ENCODE measurements at places on chromosomes 1 and 21.

DNA sequence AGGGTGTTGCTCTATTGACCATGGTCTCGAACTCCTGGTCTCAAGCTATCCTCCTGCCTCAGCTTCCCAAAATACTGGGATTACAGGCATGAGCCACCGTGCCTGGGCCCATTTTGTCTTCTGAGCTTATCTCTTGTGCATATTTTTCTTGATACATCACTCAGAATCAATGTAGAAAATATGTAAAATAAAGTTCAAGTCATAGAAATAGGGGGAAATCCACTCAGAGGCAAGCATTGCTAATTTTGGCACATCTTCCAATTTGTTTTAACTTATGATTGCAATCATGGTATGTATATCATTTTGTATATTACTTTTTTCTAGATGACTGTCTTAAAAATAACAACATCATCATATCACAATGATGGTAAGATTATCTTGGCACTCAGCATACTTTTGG lies 21.6 kb downstream of the RIT1 start:
- no peak for DNase-seq

- DNase-seq: no peak
Observed at GRCh38 chr1:35442734-35443133, 114.5 kb downstream of the KIAA0319L start.

DNA sequence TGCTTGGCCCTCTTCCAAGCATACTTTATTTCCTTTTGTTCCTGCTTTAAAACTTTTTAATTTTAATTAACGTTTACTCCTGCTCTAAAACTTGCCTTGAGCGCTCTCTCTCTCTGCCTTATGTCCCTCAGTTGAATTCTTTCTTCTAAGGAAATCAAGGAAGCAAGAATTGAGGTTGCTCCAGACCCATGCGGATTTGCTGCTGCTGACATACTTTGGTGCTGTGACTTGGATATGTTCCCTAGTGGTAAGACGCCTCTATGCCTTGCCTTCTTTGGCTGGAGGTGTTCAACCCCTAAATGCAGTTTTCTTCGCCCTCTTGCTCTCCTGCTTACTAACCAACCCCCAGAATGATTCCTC lies 148.1 kb downstream of the ADSS2 start:
- DNase-seq: no peak

- DNase-seq: no peak
Observed at GRCh38 chr1:65207317-65207716, 59.3 kb downstream of the AK4 start.

DNA sequence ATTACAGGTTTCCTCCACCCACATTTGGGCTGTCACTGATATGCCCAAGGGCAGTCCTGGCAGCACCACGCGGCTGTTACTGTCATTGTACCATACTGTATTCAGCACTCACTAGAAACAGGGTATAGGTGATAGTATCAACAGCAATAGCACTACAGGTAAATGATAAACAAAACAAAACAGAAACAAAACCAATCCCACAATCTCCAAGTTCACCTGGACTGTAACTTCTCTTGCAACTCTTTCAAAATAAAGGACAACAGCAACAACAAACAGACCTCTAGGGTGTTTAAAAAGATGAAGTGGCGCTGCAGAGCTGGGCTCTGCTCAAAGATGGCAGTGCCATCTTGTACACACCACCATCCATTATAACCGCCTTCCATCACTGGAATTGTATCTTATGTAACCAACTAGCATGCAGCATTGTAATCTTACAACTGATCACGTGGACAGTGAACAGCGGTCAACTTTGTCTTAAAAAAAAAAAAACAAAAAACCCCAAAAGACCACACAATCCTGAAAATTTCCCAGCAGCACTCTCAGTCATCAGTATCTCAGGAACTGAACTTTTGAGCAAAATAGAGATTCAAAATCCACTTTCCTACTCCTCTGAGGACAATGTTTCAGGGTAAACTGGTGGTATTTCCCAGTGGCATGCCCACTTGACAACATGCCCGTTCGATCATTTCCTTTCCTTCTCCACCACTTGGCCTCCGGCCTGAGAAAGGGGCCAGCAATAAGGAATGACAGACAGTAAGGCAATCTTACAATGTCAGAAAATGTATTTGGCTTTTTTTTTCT lies 3.8 kb downstream of the IRF2BP2 start:
- no peak for DNase-seq

- no peak for DNase-seq
Observed at GRCh38 chr21:26070822-26071425, 99.6 kb downstream of the APP start.

DNA sequence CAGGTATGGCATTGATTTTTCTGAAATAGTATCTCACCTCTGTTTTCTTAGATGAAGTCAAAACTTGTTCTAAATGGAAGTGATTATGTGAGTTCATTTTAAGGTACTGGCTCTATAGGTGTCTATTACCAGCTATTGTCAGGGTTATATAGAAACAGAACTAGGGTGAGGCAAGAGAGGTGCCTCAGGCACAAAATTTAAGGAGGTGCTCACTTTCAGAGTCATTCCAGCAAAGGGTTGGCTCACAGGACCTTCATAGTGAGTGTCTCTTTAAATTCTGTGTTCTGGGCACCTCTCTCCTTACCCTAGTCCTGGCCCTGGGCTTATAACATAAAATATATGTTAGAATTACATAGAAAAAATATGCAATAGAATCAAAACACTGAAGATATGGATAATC lies 49.3 kb downstream of the KIAA0319L start:
- DNase-seq: no peak

DNA sequence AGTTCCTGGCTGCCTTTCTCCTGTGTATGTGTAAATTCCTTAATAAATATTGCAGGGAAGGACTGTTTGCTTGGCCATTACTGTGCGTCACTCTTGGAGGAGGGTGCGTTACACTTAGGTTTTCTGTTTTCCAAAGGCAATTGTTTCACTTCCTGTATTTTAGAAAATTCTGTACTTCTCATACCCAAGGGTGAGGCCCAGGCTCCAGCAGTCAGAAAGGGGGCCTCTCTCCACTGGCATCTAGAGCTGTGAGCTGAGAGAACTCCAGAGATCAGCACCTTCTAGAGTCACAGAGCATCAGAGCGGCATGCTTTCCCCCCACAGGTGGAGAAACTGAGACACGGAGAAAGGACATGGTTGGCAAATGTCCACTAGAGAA lies 27.0 kb upstream of the ZFP69B start:
- DNase-seq: no peak

GRCh38 chr21:22192766-22193165 lies 1194.6 kb downstream of the NCAM2 start:
- no peak for DNase-seq

GRCh38 chr1:228393268-228393701 lies 13.3 kb downstream of the TRIM11 start:
- DNase-seq: peak; percentile 33

- no peak for DNase-seq
Observed at GRCh38 chr1:63863145-63863544, 89.3 kb downstream of the ROR1 start.

DNA sequence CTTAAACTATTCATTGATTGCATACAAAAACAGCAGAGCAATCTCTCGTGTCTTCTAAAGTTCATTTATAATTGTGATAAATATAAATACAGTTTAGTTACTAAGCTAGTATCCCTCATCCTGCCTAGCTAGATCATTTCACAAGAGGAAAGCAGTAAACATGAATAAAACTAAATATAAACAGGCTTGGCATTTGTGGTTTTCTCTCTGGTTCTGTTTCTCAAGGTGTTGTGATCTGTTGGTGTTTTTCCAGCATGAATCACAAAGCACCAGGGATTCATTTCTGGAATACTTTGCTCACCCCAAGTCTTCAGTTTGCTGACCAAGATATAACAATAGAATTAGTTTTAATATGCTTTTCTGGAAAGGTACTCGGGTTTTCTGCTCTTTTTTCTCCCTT lies 32.7 kb upstream of the GLIS1 start:
- no peak for DNase-seq

DNA sequence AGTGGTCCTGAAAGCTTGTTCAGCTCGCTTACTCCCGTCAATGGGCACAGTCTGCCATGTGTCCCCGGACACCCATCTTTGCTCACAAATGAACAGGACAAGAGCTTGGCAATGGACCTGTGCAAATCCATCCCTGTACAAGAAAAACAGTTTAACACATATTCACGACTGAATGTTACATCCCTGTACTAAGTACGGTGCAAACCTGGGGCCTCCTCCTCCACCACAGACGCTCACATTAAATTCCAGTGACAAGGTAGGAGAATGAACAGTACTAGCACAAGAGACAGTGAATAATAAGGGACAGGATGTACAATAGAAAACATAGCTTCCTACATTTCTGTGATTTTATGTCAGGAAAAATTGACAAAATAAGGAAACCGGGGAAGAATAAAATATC lies 187.7 kb downstream of the ASTN1 start:
- DNase-seq: no peak

GRCh38 chr1:32181065-32181464 lies 1.6 kb downstream of the TXLNA start:
- DNase-seq: no peak

DNA sequence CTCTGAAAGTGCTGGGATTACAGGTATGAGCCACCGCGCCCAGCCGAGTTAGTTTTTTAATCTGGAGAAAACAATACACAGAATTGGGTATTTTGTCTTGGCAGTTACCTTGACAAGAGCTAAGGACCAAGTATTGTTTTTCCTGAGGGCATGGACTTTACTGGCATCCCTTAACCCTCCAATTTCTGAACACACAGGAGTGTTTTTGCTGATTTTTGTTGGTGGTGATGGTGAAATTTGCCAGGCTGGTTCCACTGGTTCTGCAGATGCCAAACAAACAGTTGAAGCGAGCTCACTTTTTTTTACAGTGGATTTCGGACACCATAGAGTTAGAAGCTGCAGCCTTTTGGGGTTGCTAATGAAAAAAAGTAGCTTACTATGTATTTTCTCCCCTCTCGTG lies 37.2 kb upstream of the SH3D21 start:
- DNase-seq: no peak

GRCh38 chr21:33432496-33432895 lies 29.3 kb downstream of the IFNGR2 start:
- DNase-seq: no peak

DNA sequence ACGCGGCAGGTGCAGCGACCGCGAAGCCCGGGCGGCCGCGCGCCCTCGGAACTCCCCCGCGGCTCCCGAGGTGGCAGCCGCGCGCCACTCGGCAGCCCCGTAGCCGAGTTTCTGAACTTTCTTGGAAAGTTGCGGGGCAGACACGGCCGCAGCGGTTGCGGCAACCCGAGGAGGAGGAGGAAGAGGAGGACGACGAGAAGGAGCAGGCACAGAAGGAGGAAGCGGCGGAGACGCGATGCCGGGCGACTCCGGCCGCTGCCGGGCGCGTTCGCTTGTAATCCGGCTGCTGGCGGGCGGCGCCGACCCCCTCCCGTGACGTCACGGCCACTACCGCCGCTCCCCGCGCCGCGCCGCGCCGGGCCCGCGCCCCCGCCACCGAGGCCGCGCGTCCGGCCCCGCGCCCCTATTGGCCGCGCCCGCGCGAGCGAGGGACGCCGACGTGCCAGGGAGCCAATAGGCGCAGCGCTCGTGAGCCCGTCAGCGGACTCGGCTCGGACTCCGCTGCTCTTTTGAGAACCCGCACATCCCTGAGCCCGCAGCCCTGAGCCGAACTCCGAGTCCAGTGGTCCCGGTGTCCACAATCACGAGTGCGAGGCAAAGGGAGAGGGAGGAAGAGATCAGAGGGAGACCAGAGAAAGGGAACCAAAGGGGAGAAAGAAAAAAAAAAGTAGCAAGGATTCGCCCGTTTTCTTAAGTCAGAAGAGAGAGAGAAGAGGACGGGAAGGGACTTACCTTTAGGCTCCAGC lies 736 bp upstream of the BARHL2 start:
- DNase-seq: peak; percentile 60

DNA sequence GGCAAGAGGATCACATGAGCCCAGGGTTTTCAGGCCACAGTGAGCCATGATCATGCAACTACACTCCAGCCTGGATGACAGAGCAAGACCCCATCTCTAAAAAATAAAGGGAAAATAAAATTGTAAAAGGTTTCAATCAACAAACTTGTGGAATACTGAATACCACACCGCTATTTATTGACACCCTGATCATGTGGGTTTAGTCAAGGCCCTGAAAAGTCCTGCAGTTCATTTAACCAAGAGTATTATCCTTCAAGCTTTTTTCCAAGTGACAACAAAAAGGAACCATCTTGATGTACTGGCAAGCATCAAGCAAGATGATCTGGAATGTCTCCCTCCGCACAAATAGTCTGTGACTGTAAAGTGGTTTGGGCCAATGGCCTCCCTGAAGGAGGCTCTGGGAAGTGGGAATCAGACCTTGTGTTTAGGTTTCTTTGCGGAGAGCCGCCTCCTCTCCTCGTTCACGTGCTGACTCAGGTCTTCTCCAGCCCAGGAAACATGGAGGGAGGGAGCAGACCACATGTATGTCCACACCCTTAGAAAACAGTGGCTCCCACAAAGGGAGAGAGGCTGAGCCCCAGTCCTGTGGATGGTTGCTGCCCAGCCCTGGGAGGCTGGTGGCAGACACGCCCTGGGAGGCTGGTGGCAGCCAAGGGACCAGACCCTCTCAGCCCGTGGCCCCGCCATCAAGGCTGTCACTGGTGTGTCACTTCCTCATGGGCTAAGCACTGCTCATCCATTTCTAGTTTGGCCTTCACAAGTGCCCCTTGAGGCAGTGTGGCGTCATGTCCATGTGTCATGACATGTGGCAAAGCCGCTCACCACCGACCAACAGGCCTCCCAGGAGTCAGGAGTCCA lies 56.7 kb downstream of the RIPK4 start:
- no peak for DNase-seq

DNA sequence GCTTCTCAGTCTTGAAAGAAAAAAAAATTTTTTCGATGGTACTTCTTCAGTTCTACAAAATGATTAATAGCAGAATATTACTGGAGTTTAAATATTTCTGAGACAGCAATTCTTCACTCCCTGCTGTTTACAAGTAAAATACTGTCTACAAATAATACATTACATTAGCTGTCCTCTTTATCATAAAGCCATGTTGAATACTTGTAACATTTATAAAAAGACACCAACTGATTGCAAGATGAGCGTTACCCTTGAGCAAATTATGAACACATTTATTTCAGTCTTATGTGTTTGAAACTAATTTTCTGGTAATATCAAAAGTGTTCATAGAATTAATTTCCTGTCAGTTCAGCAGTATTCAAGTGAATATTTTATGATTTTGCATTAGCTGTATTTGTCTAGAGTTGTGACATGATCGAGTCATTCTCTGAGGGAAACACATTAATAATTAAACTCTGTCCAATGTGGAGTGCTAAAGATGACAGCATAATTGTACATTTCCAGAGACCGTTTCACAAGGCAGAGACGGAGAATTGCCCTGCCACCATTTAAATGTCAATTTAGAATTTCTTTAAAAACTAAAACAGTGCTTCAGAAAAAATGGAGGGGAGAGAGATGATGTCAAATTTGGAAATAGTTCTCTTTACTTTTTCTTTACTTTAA lies 1359.0 kb upstream of the ADGRL4 start:
- no peak for DNase-seq

DNA sequence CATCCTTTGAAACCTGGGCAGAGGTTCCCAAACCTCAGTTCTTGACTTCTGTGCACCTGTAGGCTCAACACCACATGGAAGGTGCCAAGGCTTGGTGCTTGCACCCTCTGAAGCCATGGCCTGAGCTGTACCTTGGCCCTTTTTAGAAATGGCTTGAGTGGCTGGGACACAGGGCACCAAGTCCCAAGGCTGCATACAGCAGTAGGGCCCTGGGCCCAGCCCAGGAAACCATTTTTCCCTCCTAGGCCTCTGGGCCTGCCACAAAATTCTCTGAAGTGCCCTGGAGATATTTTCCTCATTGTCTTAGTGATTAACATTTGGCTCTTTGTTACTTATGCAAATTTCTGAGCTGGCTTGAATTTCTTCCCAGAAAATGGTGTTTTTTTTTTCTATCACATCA lies 65.6 kb upstream of the ACTRT2 start:
- DNase-seq: no peak

GRCh38 chr1:109513110-109513710 lies 3.7 kb upstream of the AMIGO1 start:
- no peak for DNase-seq

Data from right forelimb (tissue), 1 donor.